Fibroblast of skin of right biceps (primary cell): ENCODE measurements at places on chromosomes 7 and 10.

- DNase-seq: no peak
Observed at GRCh38 chr7:32390210-32390609, 100.0 kb downstream of the LSM5 start.

- DNase-seq: peak; percentile 60
Observed at GRCh38 chr7:30135301-30136116, 723 bp downstream of the MTURN start.

- DNase-seq: no peak
Observed at GRCh38 chr7:44515590-44516268, 25.3 kb upstream of the NUDCD3 start.

GRCh38 chr10:102620138-102620590, 24.1 kb upstream of the TRIM8 start:
- no peak for DNase-seq

DNA sequence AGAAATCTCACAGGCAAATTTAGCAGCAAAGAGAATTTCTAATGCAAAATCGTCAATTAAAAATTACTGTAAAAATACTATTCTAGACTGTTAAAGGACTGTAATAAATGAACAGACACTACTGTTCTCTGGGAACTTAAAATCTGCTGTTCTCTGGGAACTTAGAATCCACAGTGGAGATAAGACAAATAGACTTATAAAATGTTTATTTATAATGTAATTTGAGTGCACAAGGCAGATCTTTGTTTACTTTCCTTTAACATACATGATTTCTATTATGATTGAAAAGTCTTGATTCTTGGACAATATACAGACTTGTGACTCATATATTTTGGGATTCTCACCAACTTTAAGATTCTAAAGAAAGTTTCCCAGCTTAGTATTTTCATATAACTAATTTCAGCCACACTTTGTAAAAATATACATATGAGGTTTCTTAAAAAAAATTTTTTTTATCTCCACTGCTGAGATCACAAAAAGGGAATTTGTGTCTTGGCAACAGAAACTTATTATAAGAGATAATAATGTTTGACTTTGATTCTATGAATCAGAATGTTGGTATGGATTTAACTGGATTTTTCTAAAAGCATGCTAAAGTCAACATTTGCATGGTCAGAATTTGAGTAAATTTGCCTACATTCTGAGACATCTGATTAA, 166.3 kb upstream of the RHOBTB1 start:
- peak; percentile 81 for DNase-seq
